ENCODE measurements at places on chromosomes 7 and 10.

- no peak for DNase-seq
Observed at GRCh38 chr7:134435161-134435920, 23.6 kb downstream of the AKR1B1 start.

- DNase-seq, result no peak
Observed at GRCh38 chr10:99513061-99513460, 19.7 kb upstream of the NKX2-3 start.

DNA sequence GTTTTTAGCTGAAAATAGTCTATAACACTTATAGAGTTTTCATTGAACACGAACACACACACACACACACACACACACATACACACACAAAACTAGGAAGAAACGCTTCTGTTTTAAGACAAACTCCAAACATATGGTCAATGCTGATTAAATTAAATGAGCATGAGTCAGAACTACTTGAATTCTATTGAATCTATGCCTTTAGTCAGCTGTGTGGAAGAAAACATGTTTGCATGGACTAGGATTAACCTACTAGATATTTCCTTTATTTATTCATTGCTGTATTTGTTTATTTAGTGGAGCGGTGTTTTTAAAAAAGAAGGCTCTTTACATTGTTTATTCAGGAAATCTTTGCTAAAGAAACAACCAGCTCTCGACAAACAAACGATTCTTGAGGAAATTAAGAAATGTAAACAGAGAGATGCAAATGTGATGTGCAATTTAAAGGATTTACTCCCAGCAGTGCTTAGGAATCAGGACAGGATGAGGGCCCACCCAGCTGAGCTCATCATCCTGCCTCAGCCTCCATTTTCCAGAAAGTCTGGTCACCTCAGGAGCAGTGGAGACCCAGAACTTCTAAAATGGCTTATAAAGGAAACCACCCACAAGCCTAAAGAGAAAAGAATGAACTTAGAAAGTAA is 83.2 kb downstream of the PDE1C start:
- DNase-seq, result no peak

DNA sequence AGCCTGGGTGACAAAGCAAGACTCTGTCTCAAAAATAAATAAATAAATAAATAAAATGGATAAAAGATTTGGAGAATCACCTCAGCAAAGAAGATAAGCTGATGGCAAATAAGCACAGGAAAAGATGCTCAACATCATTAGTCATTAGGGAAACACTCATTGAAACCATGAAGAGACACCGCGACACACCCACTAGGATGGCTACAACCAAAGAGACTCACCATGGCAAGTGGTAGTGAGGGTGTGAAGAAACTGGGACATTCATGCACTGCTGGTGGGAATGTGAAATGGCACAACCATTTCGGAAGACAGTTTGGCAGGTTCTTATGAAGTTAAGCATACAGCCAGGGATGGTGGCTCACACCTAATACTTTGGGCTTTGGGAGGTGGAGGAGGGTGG is 37.8 kb upstream of the FXYD4 start:
- no peak for DNase-seq
